ENCODE measurements at places on chromosomes 1 and 21. TPM values are rescaled to one million over a fixed set of nuclear protein-coding genes. Genes with fewer than 3 reads are reported as not detected.

The MAEL gene
- total RNA-seq, result not detected

The WNT4 gene
- not detected for total RNA-seq

The GABPB2 gene
- total RNA-seq, result 32.9 TPM

- no peak for DNase-seq
Observed at GRCh38 chr1:51000651-51001050, 30.6 kb downstream of the CDKN2C start.

DNA sequence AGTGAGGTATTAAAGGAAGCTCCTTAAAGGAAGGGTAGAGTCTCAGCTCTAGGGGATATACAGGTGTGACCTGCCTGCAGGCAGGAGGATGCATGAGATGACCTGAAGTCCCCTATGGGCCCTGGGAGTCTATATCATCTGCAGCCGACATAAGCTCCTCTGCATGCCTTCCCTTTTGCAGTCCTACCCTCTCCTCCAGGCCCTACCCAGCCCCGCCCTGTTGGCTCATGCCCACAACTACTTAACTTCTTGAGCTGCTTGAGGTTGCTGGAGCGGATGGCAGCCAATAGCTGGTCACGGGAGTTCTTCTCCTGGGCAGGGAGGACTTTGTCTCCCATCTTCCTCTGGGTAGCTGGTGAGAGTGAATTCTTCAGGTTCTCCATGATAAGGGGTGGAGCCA lies 10.3 kb downstream of the SHISA4 start:
- no peak for DNase-seq

The VSIG8 gene
- not detected for total RNA-seq

- no peak for DNase-seq
Observed at GRCh38 chr1:3313576-3313950, 140.9 kb upstream of the ARHGEF16 start.

DNA sequence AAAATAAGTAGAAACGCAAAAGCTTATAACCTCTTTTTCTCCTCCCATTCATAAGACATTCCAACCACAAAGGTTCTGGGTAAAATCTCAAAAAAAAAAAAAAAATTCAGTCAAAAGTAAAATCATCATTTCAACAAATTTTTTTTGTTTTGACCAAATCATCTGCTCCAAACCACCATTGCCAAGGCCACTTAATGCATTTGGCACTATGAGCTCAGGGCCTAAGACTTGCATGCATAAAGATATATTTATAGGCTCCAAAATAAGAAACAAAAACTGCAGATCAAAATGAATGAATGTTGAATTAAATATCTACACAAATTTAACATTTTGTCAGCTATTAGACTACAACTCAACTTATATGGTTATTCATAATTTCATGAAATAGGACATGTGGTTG lies 331.1 kb upstream of the NFIA start:
- no peak for DNase-seq

DNA sequence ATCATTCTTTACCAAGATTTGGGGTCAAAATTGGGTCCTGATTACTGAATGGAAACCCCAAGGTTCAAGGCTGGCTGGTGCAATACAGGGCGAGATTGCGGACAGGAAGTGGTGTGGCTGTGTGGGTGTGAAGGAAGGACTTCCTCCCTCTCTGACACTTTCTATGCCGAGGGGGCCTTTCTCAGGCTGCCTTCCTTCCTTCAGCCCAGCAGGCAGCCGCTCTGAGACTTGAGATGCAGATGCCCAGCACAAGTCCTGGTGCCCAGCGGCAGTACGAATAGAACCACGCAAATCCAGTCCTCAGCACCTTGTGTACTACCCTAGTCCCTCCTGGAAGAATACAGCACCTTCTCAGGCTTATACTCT lies 16.3 kb downstream of the BATF3 start:
- peak; percentile 78 for DNase-seq

The C1QB gene
- total RNA-seq, result 0.79 TPM

DNA sequence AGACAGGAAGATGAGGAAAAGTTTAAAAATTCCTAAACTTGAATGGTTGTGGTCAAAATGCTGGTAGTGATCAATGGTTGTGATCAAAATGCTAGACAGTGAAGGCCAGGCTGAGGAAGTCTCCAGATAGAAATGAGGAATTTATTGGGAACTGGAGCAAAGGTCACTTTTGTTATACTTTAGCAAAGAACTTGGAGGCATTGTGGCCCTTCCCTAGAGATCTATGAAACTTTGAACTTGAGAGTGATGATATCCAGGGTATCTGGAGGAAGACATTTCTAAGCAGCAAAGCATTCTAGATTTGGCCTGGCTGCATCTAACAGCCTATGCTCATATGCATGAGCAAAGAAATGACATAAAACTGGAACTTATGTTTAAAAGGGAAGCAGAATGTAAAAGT lies 35.5 kb upstream of the RABGAP1L start:
- no peak for DNase-seq

GRCh38 chr1:3066250-3066711 lies 2.7 kb upstream of the PRDM16 start:
- DNase-seq, result peak; percentile 24

The TGFB2 gene
- total RNA-seq, result not detected

The PRRX1 gene
- total RNA-seq, result not detected

- DNase-seq, result no peak
Observed at GRCh38 chr1:94721240-94721639, 98.9 kb upstream of the SLC44A3 start.

DNA sequence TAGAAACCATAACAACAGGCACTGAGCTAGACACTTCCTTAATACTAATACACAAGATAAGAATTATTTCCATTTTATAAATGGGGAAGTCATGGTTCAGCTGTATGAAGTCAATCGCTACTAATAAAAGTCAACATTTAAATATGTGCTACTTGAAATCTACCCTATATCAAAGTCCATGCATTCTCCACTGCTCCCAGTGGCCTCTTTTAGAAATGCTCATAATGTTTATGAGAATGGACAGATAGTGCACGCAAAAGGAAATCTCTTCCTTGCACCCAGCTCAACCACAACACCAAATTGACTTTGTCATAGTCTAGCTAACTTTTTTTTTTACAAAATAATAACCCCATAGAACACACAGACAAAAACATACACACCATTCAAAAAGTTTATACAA lies 281.7 kb upstream of the CXADR start:
- no peak for DNase-seq

The TSPEAR gene
- total RNA-seq, result not detected

DNA sequence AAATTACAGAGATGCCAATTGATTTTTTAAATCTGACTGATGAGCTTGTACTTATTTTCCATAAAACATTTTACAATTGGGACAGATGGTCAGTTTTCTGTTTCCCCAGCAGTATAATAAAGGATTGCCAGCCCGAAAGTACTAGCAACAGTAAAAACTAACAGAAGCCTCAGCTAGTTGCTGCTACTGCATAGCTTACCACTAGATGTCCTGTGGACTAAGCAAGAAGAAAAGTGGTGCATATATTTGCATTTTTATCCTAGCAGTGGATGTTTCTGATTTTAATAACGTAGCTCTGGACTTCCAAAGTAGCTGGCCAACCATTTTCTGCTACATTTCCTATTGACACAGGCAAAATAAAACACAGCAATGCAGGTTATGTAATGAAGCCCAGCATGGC lies 241.5 kb downstream of the BARHL2 start:
- no peak for DNase-seq

- DNase-seq, result peak; percentile 37
Observed at GRCh38 chr1:248857201-248857600, 1.7 kb downstream of the ZNF692 start.

- no peak for DNase-seq
Observed at GRCh38 chr1:110749960-110750359, 75.2 kb upstream of the KCNA3 start.

- DNase-seq, result no peak
Observed at GRCh38 chr1:155970531-155971167, 7.7 kb downstream of the ARHGEF2 start.

DNA sequence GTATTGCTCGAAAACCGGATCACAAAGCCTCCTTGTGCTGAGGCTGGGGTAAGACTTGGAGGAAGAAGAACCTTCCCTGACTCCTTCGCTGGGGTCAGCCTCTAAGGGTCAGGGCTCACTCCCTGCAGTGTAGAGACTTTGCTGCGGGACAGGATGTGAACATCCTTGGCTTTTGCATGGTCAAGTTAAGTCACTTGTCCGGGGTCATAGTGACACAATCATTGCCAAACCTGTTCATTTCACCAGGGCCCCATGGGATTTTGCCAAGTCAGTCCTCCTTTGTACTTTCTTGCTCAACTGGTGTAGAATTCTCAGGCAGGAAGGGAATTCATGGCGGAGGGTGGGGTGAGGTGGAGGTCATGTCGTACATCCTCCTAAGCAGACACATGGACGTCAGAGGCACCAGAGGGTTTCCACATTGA lies 24.7 kb upstream of the IL10 start:
- no peak for DNase-seq

- DNase-seq, result no peak
Observed at GRCh38 chr1:80194221-80194620, 1187.7 kb upstream of the ADGRL4 start.

The AZIN2 gene
- 16.5 TPM for total RNA-seq

- DNase-seq, result no peak
Observed at GRCh38 chr1:217021956-217022355, 298.7 kb upstream of the ESRRG start.

DNA sequence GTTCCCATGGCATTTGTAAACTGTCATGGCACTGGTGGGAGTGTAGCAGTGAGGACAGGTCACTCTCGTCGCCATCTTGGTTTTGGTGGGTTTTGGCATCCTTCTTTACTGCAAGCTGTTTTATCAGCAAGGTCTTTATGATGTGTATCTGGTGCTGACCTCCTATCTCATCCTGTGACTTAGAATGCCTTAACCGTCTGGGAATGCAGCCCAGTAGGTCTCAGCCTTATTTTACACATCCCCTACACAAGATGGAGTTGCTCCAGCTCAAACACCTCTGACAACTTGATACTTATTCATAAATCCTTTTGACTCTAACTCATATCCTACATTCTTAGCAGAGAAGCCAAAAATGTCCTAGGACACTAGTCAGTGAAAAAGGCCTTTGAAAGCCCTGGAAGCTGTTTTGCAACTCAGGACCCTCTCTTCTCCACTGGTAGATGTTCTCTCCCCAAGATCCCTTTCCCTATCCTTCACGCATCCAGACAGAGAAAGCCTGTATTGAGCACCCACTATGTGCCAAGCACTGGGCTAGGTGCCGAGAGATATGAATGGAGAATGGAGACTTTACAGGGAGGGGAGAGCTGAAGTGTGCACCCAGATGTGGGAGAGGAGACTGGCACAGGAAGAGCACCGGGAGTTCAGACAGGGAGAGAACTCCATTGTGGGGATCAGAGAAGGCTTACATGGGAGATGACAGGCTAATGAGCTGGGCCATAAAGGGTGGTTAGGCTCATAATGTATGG lies 6.7 kb upstream of the CSRP1 start:
- DNase-seq, result no peak

The POU3F1 gene
- 0.83 TPM for total RNA-seq

GRCh38 chr21:40200126-40200525 lies 332.9 kb downstream of the PCP4 start:
- DNase-seq, result no peak

- DNase-seq, result no peak
Observed at GRCh38 chr1:186578325-186579016, 101.8 kb downstream of the PTGS2 start.

GRCh38 chr1:87805666-87806378 lies 477.1 kb downstream of the LMO4 start:
- no peak for DNase-seq
